Stimulated activated CD4-positive, alpha-beta T cell treated with anti-CD3 and anti-CD28 coated beads, Interleukin-4, amount 100 ng/mL, for 1 hour (primary cell): ENCODE measurements at places on chromosomes 3 and 15.

- DNase-seq: no peak
These were observed 210.6 kb upstream of the ZPLD1 start for GRCh38 chr3:102224171-102224570.

DNA sequence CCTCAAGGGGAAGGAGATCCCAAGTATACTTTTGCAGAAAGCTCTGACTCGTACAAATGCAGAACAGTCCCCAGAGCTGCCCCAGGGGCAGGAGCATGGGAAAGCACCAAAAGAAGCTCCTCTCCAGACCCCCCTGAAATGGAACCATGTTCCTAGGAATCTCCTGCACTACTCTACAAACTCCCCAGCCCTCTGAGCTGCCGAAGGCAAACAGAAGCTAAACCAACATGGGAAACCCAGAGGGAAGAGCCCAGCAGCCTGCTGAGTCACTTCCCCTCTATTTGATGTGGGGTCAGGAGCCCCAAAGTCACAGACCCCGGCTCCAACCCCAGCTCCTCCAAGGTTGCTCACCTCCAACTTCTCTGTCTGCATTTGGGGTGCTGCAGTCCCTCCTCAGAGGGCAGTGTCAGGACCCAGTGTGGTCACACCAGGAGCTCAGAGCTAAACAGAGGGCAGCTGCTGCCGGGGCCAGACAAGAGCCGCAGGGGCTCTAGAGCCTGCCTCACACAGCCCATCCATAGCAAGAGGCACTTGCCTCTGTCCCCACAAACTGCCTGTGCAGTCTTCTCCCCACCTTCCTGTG, 3.8 kb upstream of the PLXNA1 start:
- no peak for DNase-seq

- no peak for DNase-seq
These were observed 6.7 kb downstream of the LYZL4 start for GRCh38 chr3:42403737-42404136.

GRCh38 chr3:137471558-137472204, 292.4 kb upstream of the SOX14 start:
- DNase-seq: no peak

- no peak for DNase-seq
These were observed 12.8 kb upstream of the SRP14 start for GRCh38 chr15:40051616-40052415.

DNA sequence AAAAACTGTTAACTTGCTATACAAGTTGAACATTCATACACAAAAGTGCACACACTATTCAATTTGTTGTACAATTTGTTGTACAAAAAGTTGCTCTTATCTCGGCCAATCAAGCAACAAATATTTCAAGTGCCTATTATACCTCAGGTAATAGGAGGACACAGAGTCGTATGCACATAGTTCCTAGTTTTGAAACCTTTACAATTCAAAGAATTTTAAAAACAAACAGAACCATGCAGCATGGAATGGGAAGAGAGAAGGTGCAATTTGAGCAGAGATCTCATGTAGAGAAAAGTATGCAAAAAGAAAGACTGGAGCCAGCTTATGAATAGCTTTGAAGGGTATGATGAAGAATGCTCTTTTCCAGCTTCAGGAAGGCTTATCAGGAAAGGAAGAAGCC, 46.5 kb upstream of the ARPP19 start:
- DNase-seq: no peak

DNA sequence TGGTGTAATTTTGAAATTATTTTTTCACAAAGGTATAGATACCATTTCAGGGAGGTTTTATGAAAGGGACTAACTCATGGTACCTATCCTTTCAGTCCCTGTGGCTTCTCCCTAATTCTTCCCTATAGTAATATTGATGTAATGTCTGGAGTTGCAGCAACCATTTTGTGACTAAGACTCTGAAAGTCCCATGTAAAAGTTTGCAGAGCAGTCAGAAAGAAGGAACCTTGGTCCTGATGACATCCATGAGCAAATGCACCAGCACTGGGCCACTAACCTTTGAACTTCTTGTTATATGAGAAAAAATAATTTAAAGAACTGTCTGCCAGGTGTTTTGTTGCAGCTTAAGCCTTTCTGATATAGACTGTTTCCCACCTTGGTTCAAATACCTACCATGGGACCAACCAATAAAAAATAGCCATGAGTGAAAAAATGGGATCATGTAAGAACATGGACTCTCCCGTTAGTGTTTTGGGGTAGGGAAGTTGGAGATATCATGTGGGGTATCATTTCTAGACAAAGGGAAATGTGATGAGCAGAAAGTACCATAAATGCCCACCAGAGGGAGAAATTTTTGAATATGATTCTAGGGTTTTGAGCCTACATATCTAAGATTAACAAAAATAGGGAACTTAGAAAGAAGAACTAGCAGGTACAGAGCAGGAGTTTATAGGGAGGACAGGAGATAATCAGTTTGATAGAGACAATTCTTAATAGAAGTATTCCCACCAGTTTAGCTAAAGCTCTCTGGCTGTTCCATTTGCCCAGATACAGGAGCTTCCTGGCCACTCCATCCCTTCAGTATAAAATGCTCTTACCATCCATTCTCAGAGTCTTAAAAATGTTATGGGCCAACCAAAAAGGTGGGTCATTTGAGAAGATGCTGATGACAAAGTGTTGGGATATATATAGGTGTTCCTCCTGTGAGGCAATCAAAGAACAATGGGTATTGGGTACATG, 3.4 kb upstream of the CPOX start:
- DNase-seq: no peak

- no peak for DNase-seq
These were observed 3.0 kb downstream of the TRAK1 start for GRCh38 chr3:42094128-42094527.

DNA sequence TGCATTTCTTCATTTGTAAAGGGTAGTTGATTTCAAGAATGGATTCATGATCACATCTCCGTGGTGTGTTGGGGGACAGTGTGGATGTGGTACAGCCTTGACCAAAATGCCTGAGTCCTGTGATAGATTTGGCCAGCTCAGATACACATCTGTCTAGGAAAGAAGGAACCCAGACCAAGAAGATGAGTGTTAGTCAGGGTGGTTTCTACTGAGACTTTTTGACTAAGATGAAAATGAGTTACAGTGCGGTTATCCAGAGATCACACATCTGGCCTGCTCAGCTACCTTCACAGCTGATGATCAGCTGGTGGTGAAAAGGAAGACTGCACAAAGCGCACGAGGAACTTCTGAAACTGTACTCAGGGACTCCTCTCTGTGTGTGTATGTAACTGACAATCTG, 68.0 kb downstream of the FNDC3B start:
- peak; percentile 30 for DNase-seq

GRCh38 chr3:73459711-73460110, 165.0 kb downstream of the PDZRN3 start:
- DNase-seq: no peak

- DNase-seq: no peak
These were observed 85.0 kb downstream of the HES1 start for GRCh38 chr3:194220901-194221326.

GRCh38 chr15:62360332-62361097, 195.4 kb upstream of the C2CD4B start:
- DNase-seq: no peak

DNA sequence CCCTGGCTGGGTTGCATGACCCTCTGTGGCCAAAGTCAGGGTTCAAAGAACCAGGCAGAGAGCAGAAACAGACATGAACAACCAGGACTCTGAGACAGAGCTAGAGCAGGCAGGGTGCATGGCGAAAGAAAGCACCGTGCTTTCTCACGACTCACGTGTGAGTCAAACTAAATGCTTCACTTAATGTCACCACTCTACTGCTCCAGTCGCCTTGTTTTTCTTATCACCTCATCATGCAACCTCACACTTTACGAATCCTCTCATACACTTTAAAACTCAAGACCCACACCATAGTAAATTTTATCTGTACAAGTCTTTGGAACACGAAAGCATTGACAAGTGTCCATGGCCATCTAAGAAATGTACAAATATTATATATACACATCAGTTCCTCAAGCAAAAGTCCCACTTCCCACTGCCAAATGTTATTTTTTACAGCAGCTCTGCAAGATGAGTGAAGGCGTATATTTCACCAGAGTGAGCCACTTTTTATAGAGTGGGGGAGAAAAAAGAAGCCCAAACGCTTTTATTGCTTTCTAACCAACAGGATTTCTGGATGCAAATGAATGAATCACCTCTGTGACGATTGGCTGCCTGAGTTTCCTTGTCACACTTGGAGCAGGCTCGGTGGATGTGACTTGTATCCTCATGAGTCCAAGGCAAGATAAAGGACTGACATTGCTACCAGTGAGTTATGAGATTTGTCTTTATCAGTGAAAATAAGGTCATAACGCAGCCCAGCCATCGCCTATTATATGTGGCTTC, 16.0 kb upstream of the MEGF11 start:
- DNase-seq: no peak

- peak; percentile 20 for DNase-seq
These were observed 7.6 kb upstream of the NR2E3 start for GRCh38 chr15:71802770-71803169.

DNA sequence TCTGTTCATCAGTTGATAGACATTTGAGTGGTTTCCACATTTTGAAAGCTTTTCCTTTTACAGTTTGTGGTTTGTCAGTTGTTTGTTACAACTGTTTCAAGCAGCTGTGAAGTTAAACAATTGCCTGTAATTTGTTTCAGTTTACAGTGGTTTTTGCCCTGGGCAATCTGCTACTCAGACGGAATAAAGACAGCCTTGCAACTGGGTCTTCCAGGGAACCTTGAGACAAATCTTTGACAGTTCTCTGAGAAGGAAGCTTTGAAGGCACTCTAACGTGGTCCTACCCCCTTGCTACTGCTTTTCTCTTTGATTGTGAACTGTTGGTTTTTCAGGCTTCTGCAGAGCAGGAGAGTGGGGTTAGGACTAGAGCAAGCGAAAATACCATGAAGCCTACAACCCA, 28.0 kb downstream of the LRRC28 start:
- no peak for DNase-seq
